Activated naive CD8-positive, alpha-beta T cell treated with anti-CD3 and anti-CD28 coated beads, Interleukin-2, amount 50 U/mL, for 24 hours (primary cell): ENCODE measurements at places on chromosomes 7 and 10.

DNA sequence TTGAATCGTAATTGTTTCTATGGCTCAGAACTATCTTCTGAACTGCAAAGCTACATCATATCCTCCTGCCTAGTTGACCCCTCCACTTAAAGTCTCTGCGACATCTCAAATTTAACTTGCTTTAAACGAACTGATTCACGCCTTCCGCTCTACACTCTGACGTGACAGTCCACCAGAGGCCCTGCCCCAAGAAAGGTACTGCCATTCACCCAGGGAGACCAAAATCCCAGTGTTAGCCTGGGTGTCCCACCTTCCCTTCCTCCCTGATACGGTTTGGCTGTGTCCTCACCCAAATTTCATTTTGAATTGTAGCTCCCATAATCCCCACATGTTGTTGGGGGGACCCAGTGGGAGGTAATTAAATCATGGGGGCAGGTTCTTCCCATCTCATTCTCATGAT is 90.8 kb downstream of the CPXM2 start:
- DNase-seq = no peak

- DNase-seq = peak; percentile 47
These were observed 941 bp upstream of the LUC7L2 start for GRCh38 chr7:139358541-139359365.

GRCh38 chr10:48451969-48452878 is 145.7 kb downstream of the MAPK8 start:
- no peak for DNase-seq

DNA sequence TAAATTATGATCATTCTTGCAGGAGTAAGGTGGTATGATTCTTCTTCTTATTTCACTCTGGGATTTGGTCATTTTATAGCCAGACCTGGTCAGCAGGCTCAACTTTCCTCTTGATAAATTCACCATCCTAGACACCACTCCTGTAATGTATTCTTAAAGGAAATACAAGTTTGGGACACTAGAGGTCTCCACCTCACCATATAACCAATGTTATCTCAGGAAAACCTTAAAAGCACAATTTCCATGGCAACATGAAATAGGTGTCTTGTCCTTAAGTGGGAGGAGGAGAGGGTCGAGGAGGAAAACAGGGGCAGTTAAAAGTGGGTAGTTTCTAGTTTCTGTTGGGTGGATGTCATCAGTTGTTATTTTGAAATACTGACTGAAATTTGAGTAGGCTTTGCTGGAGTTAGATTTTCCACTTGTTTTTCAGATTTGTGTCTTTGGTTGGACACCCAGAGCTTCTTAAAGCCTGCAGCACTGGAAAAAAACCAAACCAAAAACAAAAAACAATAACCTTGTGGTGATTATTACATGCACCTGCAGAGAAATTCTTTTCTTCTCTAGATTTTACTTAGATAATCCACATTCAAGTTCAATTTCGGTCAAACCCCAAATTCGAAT is 163.1 kb downstream of the PRKCQ start:
- DNase-seq = no peak

DNA sequence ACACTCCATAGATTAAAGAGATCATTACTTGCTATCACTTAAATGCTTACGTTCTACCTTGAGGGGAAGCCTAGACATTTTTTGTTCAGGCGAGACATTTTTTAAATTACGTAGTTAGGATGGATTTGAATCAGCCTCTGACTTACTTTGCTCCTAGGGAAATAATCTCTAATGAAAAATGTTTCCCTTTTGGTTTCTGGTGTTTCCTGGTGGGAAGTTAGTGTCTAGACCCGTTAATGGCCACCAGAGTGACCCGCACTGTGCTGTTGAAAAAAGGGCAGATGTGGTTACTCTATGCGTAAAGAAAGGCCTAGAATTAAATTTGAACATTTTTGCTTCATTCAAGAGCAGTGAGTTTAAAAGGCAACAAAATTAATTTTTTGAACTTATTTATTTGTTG is 3.8 kb downstream of the ZNF365 start:
- DNase-seq = no peak

GRCh38 chr7:100352984-100353684 is 4.8 kb upstream of the PILRB start:
- DNase-seq = no peak

DNA sequence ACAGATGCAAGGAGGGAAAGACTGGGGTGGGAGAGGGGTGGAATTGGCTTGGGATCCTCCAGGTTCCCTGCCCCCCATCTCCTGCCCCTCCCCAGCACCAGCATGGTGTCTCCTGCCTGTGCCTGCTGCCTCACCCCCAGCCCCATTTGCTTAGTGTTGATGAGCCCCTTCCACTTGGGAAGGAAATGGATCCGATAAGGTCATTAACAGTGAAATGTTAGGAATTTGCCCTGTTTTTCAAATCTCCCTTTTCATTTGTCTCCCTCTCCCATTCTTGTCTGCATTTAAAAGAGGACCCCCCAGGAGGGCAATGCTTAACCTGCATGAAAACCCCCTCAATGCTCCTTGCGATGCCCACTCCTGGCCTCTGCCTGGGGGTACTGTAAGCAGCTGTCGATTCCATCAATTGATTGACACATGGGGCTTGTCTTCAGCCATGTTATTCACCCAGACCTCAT is 51.5 kb downstream of the HK1 start:
- DNase-seq = no peak

- no peak for DNase-seq
These were observed 7.7 kb downstream of the DDX56 start for GRCh38 chr7:44565795-44566559.

- no peak for DNase-seq
These were observed 77.9 kb upstream of the CAMK2B start for GRCh38 chr7:44403176-44403759.

DNA sequence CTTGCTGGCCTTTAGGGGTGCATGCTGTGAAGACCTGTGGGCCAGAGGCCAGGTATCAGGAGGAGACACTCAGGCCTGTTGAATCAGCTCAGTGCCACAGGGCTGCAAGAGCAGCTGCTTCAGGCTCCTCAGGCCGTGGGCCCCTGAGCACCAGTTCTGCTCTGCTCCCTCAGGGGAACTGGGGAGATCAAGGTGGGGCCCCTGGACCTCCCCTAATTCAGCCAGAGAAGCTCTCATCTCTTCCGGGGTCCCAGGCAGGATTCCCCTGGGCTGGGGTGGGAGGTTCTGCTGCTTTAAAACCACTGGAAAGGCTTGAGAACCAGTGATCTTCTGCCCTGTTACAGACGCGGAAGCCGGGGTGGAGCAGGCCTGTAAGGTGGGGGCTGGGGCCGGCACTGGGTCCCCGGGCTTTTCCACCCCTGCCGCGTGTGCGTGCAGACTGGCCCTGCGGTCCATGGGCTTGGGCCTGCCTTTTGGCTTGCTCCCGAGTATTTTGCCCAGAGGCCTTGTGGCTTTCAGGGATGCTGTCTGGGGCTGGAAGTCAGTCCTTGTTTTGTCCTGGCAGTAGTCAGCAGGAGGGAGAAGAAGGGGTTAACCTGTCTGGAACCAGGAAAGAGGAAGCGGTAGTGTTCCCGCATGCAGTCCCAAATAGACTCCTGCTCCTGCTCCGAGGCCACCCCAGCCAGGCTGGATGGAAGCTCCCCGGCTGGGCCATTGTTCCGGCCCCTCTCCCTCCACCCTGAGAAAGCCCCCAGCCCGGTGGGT is 74.3 kb downstream of the LHPP start:
- no peak for DNase-seq

DNA sequence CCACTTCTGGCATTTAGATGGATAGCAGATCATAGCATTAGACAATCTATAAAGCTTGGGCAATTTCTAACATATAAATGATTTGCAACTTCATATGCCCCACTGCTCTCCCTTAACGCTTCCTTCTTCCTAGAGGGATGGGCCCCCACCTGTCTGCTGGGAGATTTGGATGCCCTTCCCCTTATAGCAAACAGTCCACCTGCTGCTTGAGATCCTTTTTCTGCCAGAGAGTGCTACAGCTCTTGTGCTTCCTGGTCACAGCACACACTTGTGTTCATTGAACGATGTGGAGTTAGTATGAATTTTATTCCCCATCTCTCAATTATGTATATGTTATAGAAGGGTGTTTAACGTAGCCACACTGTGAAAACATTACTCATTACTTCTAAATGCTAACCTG is 10.4 kb upstream of the PCGF5 start:
- no peak for DNase-seq

DNA sequence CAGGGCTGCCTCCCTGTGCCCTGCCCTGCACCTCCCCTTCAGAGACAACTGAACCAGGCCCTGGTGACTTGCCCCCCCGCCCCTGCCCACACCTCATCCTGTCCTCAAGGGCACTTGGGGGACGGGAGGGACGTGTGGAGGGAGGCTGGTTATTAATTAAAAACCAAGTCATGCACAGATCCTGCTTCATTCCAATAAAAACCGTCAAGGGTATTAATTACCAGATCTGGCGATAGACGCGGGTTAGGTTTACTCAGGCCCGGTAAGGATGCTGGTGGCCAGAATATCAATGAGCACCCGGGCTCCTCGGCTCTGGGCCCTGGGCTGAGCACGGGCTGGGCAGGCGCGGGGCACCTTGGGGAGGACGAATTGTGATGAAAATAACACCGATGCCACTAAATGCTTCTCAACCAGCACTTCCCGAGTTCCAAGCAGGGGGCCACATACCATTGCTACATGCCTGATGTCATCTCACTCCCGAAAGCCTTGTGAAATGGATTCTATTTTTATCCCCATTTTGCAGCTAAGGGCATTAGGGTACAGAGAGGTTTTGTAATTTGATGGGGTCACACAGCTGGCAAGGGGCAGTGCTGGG is 24.5 kb upstream of the GTF2IRD1 start:
- no peak for DNase-seq

- no peak for DNase-seq
These were observed 12.6 kb downstream of the OR9A4 start for GRCh38 chr7:141928845-141929195.

- DNase-seq = no peak
These were observed 291.7 kb downstream of the TCF7L2 start for GRCh38 chr10:113241599-113242360.

DNA sequence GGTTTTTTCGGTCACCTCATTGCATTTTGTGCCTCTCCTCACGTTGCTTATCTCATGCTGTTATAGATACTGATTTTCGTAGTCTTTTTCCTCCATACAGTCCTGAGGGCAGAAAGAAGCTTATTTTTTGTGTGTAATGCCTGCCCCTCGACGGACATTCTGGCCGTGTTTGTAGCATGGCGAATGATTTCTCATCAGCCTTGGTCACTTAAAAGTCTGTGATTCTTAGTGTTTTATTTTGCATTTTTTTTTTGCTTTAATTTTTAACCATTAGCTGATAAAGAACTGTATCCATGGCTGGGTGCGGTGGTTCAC is 469 bp upstream of the NOC3L start:
- no peak for DNase-seq

DNA sequence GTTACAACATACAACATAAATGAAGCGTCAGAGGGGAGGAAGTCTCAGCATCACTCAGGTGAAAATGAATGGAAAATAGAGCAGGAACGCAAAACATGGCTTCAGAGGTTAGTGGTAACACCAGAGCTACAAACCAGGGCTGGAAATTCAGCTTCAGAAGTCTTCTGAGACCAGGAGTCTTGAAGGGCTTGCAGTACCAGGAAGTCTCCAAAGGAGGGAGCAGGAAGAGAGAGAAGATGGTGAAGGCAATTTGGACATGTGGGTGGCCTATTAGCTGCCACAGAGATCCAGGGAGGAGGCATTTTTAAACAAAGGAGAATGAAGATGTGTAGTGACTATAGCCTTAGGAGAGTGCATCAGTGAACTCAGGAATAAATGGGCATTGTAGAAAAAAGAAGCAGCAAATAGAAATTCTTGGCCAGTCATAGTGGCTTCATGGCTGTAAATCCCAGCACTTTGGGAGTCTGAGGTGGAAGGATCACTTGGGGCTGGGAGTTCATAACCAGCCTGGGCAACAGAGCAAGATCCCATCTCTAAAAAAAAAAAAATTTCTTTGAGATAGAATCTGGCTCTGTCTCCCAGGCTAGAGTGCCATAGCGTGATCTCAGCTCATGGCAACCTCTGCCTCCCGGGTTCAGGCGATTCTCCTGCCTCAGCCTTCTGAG is 9.3 kb upstream of the TET1 start:
- DNase-seq = peak; percentile 34

DNA sequence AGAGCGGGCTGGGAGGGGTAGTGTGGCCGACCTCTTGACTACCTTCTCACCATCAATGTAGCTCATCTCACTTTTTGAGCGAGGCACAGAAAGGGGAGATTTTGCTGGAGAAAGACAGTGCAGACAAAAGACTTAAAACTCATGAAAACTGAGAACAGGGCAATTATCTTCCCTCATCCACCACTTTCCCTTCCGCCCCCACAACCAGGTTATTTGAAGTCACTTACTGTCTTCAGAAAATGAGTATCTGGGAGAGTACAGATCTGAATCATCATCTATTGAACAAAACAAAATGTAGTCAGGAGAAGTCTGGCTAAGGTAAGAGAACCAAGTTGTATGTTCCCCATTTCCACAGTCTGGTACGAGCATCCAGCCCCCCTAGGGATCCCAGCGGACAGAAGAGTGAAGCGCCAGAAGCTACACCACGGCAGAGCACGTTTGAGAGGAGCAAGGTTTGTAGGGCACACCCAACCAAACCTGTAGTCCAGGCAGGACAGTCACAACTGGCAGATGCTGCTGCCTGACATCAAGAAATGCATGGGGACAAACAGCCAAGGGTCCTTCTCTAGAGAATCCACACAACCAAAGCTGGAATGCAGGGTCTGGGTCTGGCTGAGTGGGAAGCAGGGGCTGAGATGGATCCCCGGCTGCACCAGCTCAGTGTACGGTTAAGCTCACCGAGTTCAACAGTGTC is 93.4 kb upstream of the PDLIM1 start:
- no peak for DNase-seq

DNA sequence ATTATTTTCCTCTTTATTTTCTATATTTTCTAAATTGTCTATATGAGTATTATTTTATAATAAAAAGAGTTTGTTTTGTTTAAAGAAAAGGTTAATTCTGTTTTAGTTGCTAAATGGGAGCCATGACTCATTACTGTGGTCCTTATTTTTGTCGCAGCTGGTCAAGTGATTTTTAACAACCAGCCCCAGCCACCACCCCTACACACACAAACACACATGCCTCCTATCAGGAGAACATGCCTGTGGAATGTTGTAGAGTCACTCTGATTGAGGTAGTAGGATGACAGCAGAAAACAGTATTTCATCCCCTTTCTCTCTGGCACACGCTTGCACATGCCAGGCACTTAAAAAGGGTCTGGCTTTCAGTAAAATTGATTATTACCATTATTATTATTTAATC is 68.6 kb upstream of the GDF10 start:
- DNase-seq = no peak

DNA sequence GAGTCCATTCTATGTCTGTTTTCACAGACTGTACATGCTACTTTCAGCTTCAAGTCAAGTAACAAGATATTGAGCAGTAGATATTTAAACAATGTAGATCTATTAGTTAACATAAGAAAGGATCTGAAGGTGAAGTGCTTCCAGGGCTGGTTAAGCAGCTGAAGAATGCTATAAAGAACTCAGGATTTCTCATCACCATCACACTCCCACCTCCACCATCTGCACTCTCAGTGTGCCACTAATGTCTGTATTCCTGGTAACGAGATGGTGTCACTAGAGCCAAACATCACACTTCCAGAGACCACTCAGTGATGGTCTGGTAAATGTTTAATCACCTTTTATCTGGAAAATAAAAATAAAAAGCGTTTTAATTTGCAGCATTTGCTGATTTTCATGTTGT is 224.0 kb upstream of the FERD3L start:
- no peak for DNase-seq

- no peak for DNase-seq
These were observed 14.4 kb downstream of the PIP4K2A start for GRCh38 chr10:22699976-22700375.
